BJ (cell line): ENCODE measurements at places on chromosomes 11 and 22. TPM values are rescaled to one million over a fixed set of nuclear protein-coding genes. Genes with fewer than 3 reads are reported as not detected.

Gene TMEM191C
- 1.2 and 2.0 TPM in 2 replicates for polyA plus RNA-seq

GRCh38 chr11:83681031-83681781 lies 395.0 kb upstream of the CCDC90B start:
- DNase-seq: no peak

GRCh38 chr11:69883292-69884255 lies 64.4 kb upstream of the FGF3 start:
- DNase-seq: no peak

Gene APOBEC3C
- polyA plus RNA-seq: 20.4 and 20.9 TPM in 2 replicates

GRCh38 chr11:101187748-101188147 lies 58.1 kb upstream of the PGR start:
- DNase-seq: no peak

- DNase-seq: no peak
These were observed 6.8 kb downstream of the LIF start for GRCh38 chr22:30239488-30240405.

- no peak for DNase-seq
These were observed 257.0 kb upstream of the C11orf87 start for GRCh38 chr11:109165035-109165434.

DNA sequence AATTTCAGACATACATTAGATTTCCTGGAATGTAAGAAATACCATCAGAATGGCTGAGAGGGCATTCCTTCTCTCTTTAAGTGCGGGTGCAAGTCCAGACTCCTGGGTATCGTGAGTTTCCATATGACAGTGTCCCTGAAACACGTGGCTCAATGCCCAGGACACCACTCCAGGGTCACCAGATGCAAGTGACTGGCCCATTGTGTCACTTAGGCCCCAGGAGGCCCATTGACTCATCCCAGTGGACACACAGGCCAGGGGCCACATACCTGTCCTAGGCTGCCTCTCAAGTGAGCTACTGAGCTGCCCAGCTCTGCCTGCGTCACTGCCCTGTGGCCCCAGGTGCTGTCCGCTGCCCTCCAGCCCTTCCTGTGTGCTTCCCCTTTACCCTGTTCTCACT lies 18.5 kb downstream of the FBLN1 start:
- DNase-seq: no peak

DNA sequence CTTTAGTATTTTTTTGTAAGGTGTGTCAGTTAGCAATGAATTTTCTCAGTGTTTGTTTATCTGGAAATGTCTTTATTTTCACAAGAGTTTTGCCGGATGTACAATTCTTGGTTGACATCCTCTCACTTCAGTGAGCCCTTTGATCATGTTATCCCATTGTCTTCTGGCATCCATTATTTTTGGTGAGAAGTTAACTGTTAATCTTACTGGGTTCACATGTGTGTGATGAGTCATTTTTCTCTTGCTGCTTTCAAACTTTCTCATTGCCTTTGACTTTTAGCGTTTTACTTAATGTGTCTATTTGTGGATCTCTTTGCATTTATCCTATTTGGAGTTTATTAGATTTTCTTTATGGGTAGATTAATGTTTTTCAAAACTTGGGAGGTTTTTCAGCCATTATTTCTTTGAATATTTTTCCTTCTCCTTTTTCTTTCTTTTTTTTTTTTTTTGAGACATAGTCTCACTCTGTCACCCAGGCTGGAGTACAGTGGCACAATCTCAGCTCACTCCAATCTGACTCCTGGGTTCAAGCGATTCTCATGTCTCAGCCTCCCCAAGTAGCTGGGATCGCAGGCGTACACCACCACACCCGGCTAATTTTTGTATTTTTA lies 100.5 kb upstream of the RRM1 start:
- no peak for DNase-seq

- no peak for DNase-seq
These were observed 94.7 kb upstream of the CLPB start for GRCh38 chr11:72529068-72529467.

DNA sequence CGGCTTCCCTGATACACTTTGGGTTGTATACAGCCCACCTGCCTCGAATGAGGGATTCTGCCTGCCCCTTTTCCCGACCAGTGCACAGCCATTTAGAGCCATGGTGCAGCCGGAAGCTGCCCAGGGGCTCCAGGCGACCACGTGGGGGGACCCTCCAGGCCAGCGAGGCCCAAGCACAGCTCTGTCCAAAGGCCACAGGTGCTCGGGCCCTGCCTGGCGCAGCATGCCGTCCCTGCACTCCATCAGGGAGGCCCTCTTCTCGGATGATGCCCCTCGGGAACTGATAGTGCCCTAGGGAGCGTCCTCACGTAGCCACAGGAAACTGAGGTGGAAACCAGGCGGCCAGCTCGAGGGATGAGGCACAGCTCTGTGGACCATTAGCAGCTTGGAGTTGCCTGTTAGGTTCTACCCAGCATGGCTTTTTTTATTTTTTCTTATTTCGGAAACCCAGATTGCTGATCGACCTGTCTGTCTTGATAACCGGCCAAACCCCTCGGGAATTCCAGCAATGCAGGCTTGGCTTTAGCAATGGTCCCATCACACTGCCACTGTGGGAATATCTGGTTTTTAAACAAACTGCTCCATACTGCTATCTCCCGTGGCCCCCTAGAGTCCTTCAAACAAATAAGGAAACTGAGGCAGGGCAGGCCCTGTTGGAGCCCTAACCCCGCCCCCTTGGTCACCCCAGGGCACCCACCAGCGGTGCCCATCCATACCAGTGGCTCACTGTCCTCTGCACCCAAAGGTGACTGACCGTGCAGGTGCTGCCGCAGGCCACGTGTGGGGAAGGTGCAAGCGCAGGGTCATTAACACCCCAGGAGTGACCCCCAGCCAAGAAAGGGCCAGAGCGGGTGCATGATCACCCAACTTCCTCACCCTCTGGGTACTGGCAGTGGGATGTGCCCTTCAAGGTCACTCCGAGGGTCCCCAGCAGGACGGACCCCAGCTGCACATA lies 8.0 kb downstream of the ANO1 start:
- DNase-seq: no peak

DNA sequence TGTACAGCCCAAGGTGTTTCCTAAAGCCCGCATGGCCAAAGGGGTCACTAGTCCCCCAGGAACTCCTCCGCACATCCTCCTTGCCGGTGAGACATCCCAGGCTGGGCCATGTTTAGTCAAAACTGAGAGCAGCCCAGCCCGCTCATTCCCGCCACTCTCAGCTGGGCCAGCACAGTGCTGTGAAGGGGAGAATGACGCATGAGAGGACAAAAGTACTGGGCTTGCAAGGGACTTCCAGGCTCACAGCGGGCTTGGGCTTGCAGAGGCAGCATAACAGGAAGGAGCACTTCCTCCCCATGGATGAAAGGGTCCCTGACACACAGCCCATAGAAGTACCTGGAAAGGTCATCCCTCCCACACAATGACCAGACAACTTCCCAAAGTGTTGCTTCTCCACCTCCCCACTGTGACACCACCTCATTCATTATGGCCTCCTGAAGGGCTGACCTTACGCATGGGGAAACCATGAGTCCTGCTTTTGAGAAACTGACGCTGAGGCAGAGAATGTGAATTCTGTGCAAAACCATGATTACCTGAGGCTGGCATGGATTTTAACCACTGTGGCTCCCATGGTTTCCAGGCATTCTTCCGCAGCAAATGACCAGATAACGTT lies 19.1 kb downstream of the ETS1 start:
- DNase-seq: no peak
